ENCODE measurements at places on chromosomes 6 and 20. TPM values are rescaled to one million over a fixed set of nuclear protein-coding genes. Genes with fewer than 3 reads are reported as not detected.
A peak's percentile ranks its signal among the peaks of the same experiment; 100 is the strongest.

- no peak overlapping the region for H3K4me3 ChIP-seq
- DNase-seq = no peak
- H3K36me3 ChIP-seq = no peaks in the 10 kb centered on the region
- no peak overlapping the region for H3K27ac ChIP-seq
- peaks cover 3% of the 10 kb centered on the region for H3K4me1 ChIP-seq
Observed at GRCh38 chr20:2150660-2151059, 49.0 kb downstream of the STK35 start.

DNA sequence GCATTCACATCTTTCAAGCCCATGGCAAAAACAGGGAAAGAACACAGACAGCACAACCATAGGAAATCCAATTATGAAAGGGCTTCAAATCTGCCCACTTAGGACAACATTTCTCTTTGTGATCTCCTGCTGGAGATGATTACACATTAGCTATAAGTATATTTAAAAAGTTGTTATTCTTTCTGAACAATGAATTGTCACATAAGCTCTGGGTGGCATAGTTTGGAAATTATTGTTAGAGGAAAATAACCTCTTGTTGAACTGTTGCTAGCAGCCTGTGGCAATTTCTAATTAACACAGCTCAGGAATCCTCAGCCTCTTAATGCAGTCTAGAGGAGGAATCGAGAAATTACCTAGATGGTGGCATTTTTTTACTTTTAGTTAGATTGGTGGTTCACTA, 54.9 kb downstream of the BCAS1 start:
- DNase-seq = no peak
- H3K4me3 ChIP-seq = no peak overlapping the region
- H3K27me3 ChIP-seq = no peaks in the 10 kb centered on the region
- no peaks in the 10 kb centered on the region for H3K36me3 ChIP-seq
- H3K4me1 ChIP-seq = no peaks in the 10 kb centered on the region

GRCh38 chr6:35569011-35569461, 56.3 kb upstream of the TULP1 start:
- no peaks in the 10 kb centered on the region for H3K27me3 ChIP-seq
- H3K4me1 ChIP-seq = peaks cover 5% of the 10 kb centered on the region
- peaks cover 3% of the 10 kb centered on the region for H3K36me3 ChIP-seq
- H3K4me3 ChIP-seq = no peak overlapping the region

DNA sequence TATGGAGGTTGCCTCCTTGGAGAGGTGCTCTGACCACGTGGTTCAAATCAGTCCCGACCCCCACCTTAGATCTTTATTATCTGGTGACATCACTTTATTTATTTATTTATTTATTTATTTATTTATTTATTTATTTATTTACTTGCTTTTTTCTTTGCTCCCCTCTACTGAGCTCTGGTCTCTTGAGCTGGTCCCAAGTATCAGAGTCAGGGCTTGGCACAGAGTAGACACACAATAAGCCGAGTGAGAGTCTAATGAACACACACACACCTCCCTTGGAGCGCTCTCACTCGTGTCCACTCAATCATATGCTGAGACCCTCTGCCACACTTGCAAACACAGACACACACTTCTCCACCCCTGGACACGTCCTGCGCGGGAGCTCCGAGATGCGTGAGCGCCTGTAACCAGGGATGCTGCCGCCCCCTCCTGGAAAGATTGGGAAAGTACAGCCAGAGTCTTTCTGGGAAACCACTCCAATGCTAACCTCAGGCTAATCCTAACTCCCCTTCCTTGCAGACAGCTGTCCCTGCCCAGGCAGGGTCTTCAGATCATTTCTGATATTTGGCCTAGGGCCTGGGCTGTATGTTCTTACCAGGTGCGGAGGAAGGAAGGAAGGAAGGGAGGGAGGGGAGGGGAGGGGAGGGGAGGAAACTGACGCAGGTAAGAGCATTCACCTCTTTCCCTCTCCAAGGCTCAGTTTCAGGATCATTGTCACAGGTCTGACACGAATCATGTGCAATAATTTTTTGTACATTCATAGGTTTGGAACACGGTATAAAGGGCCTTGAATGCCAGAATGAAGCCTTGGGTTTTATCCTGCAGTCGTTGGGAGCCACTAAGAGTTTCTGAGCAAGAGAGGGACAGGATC, 70.9 kb downstream of the STK35 start:
- peaks cover 77% of the 10 kb centered on the region for H3K27me3 ChIP-seq
- H3K27ac ChIP-seq = no peak overlapping the region
- H3K4me1 ChIP-seq = no peaks in the 10 kb centered on the region
- no peaks in the 10 kb centered on the region for H3K36me3 ChIP-seq
- peak; percentile 67 for DNase-seq

Gene TUBB1
- 0.03 TPM for total RNA-seq

- DNase-seq = no peak
- no peak overlapping the region for H3K4me3 ChIP-seq
- H3K27me3 ChIP-seq = no peaks in the 10 kb centered on the region
- H3K36me3 ChIP-seq = no peaks in the 10 kb centered on the region
- no peaks in the 10 kb centered on the region for H3K4me1 ChIP-seq
- H3K27ac ChIP-seq = no peak overlapping the region
Observed at GRCh38 chr6:81366972-81367371, 385.5 kb downstream of the TENT5A start.

GRCh38 chr6:1403851-1404712, 14.7 kb downstream of the FOXF2 start:
- H3K27ac ChIP-seq = no peak overlapping the region
- no peaks in the 10 kb centered on the region for H3K36me3 ChIP-seq
- H3K27me3 ChIP-seq = peaks cover 30% of the 10 kb centered on the region
- DNase-seq = no peak
- no peaks in the 10 kb centered on the region for H3K4me1 ChIP-seq

- H3K27ac ChIP-seq = no peak overlapping the region
Observed at GRCh38 chr6:14383393-14384174, 266.0 kb downstream of the CD83 start.

- DNase-seq = no peak
- no peaks in the 10 kb centered on the region for H3K36me3 ChIP-seq
- H3K4me3 ChIP-seq = no peak overlapping the region
- H3K4me1 ChIP-seq = peaks cover 3% of the 10 kb centered on the region
Observed at GRCh38 chr6:10540073-10540746, 19.1 kb downstream of the GCNT2 start.

DNA sequence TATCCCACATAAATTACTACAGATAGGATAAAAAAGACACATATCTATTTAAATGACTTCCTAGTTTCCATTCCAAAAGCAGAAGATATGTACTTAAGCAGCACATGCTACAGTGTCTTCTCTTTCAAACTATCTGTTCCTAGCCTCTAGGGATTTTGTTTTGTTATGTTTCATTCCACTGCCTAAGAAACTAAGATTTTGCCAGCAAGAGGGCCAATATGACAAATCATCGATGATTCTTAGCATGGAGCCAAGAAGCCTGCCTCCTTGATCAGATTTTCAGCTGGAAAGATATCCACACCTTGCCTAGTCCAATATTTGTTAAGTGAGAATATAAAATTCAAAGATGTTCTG, 7.0 kb downstream of the SNX5 start:
- peak overlapping the region; percentile 37 for H3K27ac ChIP-seq
- peaks cover 46% of the 10 kb centered on the region for H3K4me1 ChIP-seq
- no peak for DNase-seq
- no peaks in the 10 kb centered on the region for H3K27me3 ChIP-seq
- H3K4me3 ChIP-seq = no peak overlapping the region

Gene SIGLEC1
- total RNA-seq = not detected

GRCh38 chr6:147675281-147675680, 166.8 kb downstream of the SAMD5 start:
- H3K27ac ChIP-seq = no peak overlapping the region
- no peak for DNase-seq
- H3K4me1 ChIP-seq = no peaks in the 10 kb centered on the region
- no peaks in the 10 kb centered on the region for H3K27me3 ChIP-seq
- no peak overlapping the region for H3K4me3 ChIP-seq
- no peaks in the 10 kb centered on the region for H3K36me3 ChIP-seq
